ENCODE measurements at places on chromosomes 2 and 18.

GRCh38 chr18:58776084-58776483 is 88.6 kb upstream of the ZNF532 start:
- DNase-seq = peak; percentile 49

GRCh38 chr18:9321736-9322135 is 12.8 kb upstream of the TWSG1 start:
- no peak for DNase-seq

DNA sequence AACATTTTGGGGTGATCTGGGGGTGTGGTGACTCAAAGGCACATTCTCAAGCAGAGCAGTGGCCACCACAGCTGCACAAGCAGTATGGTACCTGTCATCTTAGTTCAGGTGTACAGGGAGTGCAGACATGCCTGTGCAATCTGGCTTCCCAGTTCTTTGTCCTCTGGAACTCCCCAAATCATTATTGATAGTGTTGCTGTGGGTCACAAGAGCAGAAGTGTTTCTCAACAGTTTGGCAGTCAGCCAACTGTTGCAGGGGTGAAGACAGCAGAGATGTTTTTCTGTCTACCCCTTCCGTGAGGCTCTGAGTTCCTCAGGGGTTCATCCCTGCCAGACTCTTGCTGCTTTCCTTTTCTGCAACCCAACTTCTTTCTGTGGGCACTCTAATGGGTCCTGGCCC is 206.5 kb upstream of the ZSWIM2 start:
- peak; percentile 5 for DNase-seq

DNA sequence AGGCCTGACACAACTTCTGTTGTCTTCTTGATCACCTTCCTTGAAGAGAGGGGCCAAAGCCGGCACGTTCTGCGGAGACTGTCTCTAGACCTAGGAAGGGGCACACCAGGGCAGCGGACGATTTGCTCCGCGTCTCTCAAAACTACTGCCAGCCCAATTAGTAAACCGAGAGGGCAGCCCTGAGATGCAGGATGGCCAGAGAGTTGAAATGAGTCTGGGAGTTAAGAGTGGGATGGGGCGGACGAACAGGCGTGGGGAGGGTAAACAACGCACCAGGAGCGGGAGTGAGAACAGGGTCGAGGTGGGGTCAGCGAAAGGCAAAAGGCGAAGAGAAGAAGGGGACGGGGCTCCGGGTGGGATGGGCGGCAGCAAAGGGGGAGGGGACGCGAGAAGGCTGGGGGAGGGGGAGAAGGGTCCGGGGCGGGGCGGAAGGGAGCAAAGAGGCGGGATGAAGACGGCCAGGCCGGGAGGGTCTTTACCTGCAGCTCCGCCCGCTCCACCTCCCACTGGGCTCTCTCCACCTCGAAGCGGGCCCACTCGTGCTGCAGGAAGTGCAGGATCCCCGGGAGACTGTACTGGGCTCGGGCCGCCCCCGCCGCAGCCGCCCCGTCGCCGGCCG is 476 bp downstream of the STRN start:
- peak; percentile 16 for DNase-seq

DNA sequence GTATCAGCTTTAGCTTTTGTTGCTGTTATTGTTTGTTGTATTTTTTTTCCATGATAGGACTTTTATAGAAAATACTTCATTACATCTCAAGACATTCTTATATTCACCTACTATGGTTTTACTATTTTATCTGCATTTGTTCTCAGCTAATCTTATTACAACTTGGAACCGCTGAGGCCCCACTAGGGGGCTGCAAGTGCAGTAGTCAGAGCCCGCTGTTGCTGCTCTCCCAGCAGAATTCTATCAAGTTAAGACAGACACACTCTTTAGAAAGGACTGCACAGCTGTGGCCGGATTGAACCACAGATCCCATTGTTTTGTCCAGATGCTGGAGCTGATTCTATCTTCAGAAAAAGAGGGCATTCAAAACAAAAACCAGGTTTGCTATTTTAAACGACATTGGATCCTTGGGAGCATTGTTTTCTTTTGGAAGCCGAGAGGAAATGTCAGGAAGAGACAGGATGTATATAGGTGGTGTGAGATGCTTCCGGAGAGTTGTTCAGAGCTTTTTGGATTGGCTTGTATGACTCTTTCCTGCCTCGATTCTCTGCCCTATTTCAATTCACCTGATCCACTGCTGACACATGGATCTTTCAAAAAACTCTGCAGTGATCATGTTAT is 105.7 kb upstream of the GAREM1 start:
- peak; percentile 11 for DNase-seq

DNA sequence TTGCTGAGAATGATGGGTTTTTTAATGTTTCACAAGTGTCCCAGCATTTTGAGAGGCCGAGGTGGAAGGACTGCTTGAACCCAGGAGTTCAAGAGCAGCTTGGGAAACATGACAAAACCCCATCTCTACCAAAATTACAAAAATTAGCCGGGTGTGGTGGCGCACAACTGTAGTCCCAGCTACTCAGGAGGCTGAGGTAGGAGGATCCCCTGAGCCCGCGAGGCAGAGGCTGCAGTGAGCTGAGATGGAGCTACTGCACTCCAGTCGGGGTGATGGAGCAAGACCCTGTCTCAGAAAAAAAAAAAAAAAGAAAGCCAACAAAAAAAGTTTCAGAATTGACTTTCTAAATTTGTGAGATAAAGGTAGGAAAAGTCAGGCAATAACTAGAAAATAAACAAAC is 8.7 kb downstream of the TFCP2L1 start:
- DNase-seq = no peak
